ENCODE measurements at places on chromosomes 1 and 21.

DNA sequence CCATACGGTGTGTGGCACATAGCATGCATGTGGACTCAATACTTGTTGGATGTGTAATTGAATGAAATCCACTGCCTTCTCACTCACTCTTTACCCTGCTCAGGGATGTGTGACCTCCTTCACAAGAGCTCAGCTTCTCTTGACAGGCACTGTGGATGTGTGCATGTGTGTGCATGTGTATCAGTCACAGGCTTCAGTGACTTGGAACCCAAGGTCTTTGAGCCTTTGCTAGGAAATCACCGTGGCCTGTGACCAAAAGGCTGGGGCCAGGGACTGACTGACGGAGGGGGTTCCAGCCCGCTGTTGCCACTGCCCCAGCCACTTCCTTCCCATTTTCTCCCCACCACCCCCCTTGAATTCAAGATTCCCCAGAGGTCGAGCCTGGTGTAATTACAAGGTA, 144.4 kb upstream of the POU3F1 start:
- DNase-seq = no peak

- no peak for DNase-seq
Observed at GRCh38 chr1:97392701-97393100, 528.1 kb downstream of the DPYD start.

GRCh38 chr1:202806845-202807450, 1.3 kb downstream of the KDM5B start:
- peak; percentile 35 for DNase-seq

GRCh38 chr1:151425103-151425502, 25.7 kb downstream of the PSMB4 start:
- DNase-seq = no peak

DNA sequence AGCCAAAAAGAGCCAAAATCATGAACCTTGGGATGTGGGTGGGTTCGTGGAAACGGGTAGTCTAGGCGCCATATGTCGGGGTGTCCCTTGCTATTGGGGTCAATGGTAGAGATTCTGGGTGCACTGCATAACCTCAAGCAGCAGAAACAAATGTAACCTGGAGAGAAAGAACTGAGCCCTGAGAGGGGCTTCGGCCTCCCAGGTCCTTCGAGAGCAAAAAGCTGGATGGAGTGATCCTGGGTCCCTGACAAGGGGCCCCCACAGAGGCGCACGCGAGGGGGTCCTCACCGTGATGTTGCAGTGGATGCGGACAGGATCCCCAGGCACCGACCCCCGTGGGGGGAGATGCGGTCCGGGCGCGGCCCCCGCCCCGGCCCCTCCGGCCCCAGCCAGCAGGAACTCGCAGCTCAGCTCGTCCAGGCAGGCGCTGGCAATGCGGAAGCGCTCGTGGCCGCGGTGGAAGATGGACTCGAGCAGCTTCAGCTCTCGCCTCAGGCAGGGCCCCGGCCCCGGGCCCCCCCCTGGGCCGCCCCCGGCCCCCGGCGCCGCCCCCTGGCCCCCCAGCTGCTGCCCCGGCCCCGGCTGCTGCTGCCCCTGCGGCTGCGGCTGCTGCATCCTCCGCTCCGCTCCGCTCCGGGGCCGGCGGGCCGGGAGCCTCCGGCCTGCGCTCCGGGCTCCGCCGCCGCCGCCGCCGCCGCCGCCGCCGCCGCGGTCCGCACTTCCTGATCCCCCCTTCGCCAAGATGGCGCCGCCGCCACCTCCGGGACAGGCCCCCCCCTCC, at the start of gene UBE2Q1:
UBE2Q1 (minus strand) TSS at position 724 of the 781 bp plus-strand sequence; CDS start at position 615, 109 bp downstream.
- no peak for DNase-seq

DNA sequence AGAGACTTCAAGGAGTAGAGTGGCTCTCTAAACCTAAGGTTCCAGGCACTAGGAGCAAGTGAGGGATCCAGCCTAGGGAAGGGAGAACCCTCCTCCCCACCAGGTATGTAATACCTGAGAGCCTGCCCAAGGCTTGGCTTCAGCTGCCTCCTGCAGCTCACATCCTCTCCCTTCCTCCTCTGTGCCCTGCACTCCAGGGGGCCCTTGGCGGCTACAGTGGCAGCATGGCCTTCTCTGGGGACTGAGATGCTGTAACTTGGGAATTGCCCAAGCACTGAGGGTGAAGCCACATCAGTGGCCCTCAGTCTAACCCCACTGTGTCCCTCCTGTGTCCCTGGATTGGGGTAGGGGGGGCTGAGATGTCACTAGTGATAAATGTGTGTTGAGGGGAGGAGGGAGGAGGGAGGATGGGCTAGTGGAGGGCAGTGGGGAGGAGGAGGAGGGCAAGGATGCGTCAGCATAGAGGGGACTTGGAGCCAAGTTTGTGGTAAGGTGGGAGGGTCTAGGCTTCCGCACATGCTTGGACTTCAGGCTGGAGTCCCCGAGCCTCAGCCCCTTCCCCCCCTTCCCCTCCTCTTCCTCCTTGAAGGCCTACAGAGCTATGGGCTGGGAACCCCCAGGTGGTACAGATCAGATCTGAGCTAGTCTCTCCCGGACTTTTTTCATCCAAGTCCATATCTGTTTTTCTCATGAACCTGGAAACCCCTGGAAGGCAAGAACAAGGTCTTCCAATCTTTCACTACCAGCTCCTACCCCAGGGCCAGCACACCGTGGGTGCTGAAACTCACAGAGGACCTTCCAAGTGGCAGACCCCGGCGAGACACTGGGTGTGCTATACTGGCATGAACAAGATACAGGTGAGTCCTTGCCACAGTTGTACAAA, 17.5 kb downstream of the COL9A2 start:
- DNase-seq = no peak

GRCh38 chr1:212892108-212892507, 34.0 kb downstream of the FLVCR1 start:
- no peak for DNase-seq

GRCh38 chr1:50774759-50775351, 185.2 kb downstream of the FAF1 start:
- no peak for DNase-seq

- no peak for DNase-seq
Observed at GRCh38 chr1:33943978-33944377, 80.1 kb downstream of the HMGB4 start.

DNA sequence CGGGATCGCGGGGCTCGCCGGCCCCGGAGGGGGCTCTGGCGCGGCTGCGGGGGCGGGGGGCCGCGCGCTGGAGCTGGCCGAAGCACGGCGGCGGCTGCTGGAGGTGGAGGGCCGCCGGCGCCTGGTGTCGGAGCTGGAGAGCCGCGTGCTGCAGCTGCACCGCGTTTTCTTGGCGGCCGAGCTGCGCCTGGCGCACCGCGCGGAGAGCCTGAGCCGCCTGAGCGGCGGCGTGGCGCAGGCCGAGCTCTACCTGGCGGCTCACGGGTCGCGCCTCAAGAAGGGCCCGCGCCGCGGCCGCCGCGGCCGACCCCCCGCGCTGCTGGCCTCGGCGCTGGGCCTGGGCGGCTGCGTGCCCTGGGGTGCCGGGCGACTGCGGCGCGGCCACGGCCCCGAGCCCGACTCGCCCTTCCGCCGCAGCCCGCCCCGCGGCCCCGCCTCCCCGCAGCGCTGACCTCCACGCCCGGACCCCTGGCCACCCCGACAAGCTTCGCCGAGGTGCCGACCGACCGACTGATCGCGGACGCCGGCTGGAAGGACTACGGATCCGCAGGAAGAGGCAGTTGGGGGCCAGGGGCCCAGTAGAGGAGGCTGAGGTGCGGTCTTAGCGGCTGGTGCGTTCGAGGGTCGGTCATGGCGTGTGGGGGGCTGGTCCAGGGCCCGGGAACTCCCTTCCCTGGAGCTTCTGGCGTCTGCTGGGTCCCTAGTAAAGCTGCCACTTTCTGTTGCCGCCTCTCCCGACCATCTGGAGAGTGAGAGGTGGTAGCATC, 711 bp downstream of the TRNP1 start:
- no peak for DNase-seq

DNA sequence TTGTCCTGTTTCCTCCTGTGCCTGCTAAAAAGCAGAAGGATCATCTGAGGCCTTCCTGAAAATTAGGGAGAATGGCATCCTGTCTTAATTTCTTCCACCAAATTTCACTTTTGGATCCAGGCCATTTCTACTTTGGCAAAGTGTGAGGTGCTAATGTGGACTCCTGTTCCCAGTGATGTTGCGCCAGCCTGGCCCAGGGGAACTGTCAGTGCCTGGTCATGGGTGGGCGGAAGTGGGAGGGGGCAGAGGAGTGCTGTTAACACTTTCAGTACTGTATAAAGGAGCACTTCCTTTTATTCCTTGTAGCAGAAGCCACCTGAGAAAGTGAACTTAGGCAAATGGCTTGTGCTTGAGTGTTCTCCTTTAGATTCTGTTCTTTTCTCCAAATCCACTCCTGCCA, 19.9 kb downstream of the ELAPOR1 start:
- no peak for DNase-seq

- DNase-seq = no peak
Observed at GRCh38 chr1:230848235-230848634, 20.1 kb downstream of the C1orf198 start.

GRCh38 chr1:233652526-233652925, 38.6 kb downstream of the KCNK1 start:
- no peak for DNase-seq

DNA sequence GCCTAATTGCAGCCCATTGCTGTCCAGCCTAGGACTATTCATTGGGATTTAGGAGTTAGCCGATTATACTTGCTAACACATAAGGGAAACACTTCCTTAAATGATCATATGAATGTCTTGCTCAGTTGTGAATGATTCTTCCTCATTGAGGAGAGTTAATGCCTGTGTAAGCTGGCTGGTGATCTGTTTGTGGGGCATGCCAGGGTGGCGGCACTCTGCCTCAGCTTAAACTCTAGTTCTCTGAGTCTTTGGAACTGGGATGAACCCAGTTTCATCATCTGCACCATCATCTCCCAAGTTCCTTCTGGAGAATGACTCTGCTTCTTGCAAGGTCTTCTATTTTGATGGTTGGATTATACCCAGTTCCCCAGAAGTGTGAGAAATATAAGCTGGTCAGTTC, 23.9 kb upstream of the SLAMF6 start:
- no peak for DNase-seq

- DNase-seq = no peak
Observed at GRCh38 chr1:156508955-156509234, 8.3 kb upstream of the MEF2D start.

GRCh38 chr1:111184663-111185062, 15.8 kb downstream of the DENND2D start:
- DNase-seq = no peak

Data from GM12892 (cell line).